KBM-7 (cell line): ENCODE measurements at places on chromosomes 2 and 18.
A peak's percentile ranks its signal among the peaks of the same experiment; 100 is the strongest.

DNA sequence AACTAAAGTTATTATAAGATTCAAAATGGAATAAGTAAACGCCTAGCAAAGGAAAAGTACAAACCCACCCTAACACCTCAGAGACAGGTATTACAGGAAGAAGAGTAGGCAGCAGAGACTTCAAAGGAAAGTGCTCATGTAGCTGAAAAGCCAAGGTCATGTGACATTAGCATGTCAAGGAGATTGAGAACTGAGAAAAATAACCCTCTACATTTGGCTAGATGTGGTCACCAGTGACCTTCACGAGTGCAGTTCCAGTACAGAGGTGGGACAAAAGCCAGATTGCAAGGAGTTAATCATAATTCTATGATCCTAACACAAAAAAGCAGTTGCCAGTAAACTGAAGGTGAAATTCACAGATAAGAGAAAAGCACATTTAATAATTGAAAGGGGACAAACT lies 252.7 kb downstream of the ZEB2 start:
- no peak for DNase-seq

DNA sequence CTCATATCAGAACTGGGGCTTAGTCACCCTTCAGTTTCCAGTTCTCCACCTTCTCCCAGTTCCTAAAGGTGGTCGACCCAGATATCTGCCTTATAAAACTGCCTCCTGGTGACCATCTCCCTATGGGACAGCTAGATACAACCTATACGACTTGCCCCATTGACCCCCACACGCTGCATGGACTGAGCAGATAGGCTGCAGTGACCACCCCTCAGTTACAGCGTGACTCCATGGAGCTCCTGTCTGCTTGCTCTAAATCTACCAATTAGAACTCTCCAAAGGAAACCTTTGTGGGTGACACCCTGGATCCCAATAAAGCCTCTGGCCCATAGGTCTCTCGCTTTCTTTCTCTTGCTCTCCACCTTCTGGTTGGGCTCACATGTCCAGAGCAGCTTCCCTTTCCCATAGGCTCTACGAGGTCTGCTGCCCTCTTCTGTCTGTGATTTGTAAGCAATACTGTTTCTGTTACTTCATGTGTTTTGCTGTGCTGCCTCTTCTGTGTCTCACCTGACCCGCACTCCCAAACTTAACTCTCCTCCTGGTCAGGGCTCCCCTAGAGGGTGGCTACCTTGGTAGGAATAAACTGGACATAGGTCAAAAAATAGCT lies 971.3 kb upstream of the FAM98A start:
- peak; percentile 30 for DNase-seq

DNA sequence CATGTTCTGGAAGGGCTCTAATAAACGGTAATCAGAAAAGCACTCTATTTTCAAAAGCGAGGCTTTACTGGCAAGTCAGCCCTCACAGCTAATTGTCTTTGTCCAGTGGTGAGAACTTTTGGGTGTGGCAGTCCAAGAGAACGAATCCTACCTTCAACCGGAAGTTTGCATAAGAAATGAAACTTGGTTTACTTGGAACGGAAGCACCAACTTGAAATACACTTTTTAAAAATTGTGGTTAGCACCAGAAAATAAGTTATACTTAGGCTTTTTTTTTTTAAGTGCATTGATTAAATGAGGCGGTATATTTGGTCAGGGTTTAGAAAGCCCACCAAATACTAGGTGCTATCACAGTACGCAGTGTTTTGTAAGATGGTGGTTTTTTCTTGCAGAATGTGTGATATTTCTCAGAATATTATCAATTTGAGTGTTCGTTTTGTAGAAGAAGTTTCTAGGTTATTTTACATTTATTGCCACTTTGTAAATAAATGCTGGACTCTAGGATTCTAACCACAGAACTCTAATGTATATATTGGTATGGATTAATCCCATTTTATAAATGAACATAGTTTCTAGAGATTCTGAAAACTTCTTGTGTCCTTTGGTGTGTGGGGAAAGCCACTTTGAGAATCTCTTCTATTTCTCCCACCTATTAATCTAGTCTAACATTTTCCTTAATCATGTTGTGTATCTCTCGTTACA lies 1.2 kb downstream of the MYL12A start:
- peak; percentile 56 for DNase-seq

DNA sequence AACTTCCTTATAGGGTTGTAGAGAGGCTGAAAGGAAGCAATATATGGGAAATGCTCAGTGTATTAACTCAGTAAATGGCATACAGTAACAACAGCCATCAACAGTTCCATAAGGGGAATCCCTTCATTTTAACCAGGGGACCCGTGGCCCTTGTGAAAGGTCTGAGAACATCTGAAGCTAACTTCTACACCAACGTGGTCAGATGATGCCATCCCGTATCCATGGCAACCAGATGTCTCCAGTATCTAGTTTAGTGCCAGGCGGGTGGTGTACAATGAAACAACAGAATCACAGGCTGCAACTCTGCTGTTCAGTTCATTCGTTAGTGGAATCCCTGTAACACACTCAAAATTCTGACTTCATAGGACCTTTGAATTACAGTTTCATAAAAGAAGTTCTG lies 162.3 kb downstream of the TGIF1 start:
- DNase-seq, result no peak

GRCh38 chr18:63099091-63099840 lies 220.3 kb downstream of the BCL2 start:
- no peak for DNase-seq

- no peak for DNase-seq
Measured at GRCh38 chr2:10204326-10205161, 82.0 kb downstream of the RRM2 start.

- DNase-seq, result no peak
Measured at GRCh38 chr18:4242431-4243161, 212.5 kb downstream of the DLGAP1 start.

GRCh38 chr18:69444221-69444620 lies 43.5 kb downstream of the DOK6 start:
- no peak for DNase-seq
